Stimulated activated CD4-positive, alpha-beta T cell treated with anti-CD3 and anti-CD28 coated beads, Interleukin-1b, Interleukin-23, amount 100 ng/mL, for 1 hour (primary cell): ENCODE measurements at places on chromosomes 16 and 17.
A peak's percentile ranks its signal among the peaks of the same experiment; 100 is the strongest.

GRCh38 chr16:626787-627453 is 3.9 kb upstream of the WFIKKN1 start:
- no peak for DNase-seq

DNA sequence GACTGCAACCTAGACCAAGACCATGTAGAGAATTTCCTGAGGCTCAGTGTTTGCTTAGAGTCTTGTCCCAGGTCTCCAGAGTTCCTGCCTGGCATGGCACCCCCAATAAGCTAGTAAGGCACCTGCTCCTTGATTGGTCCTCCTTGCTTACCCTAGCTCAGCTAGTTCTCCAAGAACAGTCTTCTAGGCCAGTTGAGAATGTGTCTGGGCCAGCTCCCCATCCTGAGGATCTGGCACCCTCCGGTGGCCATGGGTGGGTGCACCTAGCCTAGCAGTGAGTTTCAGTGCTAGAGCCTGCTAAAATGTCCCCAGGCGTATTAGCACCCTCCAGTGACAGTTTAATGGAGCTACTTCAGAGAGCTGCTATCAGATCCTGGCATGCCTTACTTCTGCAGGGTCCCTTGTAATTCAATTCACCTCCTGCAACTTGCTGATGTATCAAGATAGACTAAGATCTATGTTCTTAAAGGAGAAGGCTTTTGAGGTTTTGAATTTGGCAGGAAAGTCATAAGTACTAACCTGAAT is 44.4 kb upstream of the MED13 start:
- peak; percentile 12 for DNase-seq

DNA sequence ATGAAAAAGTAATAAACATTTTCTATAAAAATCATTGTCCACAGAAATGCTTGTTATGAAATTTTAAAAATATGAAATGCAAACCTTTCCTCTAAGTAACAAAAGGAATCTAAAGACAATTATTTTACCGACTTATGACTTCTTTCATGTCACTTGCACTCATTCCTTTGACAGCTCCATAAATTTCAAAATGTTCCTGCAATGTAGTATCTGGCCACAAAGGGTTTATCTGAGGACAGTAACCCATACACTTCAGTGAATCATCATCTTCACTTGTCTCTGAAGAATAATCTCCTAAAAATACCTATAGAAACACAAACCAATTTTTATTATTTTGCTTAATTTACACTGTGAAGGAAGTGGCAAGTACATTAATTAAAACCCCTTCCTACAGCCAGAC is 25.6 kb upstream of the ABCA10 start:
- DNase-seq: no peak

DNA sequence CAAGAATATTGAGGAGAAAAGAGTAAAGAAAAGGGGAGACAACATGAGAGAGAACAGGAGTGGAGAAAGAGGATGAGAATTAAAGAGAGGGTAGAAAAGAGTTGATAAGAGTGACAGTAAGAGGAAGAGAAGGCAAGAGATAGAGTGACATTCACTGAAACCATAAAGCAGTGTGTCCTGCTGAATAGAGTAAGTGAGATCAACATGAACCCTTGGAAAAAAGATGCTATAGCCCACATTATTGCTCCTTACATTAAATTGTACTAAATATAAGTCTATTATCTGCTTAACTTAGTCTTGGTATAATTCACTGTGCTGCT is 489.5 kb downstream of the SHISA9 start:
- no peak for DNase-seq

DNA sequence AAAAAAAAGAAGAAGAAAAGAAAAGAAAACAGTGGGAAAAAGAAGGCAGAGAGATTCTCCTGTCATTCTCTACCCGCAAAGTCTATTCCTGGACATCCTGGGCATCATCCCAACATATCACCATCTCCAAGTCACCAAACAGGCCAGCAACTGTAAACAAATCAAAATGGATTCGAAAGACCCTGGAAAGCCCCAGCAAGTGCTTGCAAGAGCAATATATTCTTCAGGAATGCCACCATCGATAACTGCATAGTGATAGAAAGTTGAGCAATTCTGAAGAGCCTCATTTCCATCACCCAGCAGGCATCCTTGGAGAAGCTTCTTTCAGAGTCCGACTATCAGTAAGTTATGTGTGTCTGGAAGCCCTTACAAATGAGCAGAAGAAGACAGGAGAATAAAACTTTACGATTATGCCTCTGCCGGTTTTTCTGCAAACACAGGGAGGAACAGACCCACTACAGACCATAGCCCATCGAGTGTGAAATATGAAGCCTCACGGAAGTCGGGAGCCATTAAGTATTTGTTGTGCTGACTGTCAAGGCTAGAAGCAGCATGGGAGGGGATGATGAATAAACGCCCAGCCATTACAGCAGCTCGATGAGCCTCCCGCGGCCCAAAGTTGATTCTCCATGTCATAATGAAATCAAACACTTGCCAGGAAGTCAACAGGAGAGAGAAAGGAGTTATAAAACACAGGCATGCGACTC is 64.5 kb upstream of the SEC14L1 start:
- no peak for DNase-seq

- DNase-seq: no peak
These were observed 21.2 kb downstream of the CARHSP1 start for GRCh38 chr16:8847623-8848022.

DNA sequence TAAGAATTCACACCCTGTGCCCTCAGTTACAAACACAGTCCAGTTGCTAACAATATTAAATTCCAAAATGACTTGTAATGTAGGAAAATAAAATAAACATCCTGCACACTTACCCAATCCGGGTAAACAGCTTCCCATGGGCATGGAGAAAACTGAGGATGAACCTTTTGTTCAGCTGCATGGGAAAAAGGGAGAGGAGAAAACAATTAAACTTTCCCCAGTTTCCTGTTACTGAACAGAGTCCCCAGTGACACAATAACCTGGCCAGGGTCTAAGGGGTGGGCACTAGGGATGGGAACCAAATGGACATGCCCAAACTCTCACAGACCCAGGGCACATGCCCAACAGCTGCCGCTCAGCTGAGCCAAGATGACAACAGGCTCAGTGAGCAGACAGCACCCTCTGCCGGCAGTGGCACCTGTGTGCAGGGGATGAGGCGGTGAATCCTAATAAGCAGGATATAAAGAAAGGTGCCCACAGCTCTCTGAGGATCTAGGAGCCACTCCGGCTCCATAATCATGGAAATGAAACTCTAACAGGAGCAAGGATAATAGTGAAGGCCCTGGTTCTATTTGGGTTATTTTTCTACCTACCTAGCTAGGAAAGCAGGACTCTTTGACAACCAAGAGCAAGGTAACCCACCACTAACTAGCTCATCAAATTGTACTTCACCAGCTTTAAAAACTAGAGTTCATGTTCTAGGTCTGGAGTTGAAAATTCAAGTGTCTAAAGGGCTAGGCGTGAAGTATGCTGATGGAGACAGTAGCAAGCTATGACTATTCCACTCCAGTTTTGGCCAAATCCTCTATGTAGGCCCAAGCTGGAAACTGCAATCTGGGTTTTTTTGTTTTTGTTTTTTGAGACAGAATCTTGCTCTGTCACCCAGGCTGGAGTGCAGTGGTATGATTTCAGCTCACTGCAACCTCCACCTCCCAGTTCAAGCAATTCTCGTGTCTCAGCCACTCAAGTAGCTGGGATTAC is 58.8 kb downstream of the SMG6 start:
- peak; percentile 66 for DNase-seq

GRCh38 chr16:46832757-46833459 is 1.9 kb upstream of the C16orf87 start:
- no peak for DNase-seq

DNA sequence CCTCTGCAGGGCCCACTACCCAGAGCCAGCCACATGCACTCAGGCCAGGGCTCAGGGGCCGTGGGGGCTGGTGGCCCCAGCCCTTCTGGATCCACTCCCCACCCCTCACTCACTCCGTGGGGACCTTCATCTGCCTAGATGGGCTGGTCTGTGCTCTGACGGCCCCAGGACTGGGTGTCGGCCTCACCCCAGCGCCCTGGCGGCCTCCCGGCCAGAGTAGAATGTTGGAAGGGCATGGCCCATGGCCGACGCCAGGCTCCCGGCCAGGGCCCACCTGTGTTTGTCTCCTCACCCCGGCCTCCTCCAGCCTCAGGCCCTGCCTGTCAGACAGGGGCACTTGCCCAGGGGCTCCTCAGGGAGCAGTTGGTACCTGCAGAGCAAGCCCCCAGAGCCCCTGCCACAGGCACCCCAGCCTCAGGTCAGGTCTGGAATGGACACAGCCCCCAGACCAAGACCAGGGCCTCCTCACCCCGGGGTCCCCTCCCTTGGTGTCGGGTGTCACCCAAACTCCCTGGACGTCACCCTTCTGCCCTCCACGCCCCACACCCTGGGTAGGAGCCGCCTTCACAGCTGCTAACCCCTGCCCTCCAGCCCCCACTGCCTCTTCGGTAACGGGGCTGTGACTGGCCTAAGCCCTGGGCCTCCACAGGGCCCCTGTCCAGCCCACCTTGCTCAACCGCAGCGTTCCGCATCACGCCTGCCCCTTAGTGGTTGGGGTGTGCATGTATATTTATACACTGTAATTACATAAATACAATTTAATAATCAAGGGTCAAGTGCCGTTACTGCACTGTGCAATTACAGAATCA is 3.0 kb upstream of the CDH15 start:
- no peak for DNase-seq

DNA sequence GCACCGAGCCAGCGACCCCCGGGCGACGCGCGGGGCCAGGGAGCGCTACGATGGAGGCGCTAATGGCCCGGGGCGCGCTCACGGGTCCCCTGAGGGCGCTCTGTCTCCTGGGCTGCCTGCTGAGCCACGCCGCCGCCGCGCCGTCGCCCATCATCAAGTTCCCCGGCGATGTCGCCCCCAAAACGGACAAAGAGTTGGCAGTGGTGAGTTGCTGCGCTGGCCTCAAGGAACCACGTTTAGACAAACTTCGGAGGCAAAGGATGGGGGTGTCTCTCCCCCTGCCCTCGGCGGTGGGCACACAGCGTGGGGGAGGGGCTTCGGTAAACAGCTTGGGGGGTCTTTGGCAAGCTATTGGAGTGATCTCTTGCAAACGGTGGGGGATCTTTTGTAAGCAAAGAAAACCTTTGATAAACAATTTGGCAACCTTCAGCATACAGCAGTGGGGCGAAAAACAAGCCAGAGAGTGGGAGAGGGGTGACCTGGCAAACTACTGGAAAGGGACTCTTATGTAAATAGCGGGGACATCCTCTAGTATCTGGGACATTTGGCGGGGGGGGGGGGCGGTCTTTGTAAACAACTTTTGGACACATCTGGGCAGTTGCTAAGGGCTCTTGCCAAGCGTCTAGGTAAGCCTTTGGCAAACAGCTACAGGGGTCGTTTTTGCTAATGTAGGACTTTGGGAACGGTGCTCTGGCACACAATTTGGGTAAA is 587 bp downstream of the MMP2 start:
- DNase-seq: no peak

DNA sequence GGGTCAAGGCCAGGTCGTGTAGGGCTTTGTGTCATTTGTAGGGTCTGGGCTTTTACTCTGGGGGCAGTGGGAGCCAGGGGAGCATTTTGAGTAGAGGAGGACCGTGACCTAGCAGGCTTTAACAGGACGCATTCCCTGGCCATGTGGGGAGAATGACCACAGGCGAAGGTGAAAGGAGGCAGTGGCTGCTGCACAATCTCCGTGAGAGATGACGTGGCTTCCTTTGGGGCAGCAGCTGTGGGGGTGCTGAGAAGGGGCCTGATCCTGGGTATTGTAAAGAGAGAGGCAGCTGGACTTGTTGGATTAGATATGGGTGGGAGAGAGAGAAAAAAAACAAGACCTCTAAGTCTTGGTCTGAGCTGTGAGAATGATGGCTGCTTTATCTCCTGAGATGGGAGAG is 46.0 kb downstream of the KATNIP start:
- no peak for DNase-seq

DNA sequence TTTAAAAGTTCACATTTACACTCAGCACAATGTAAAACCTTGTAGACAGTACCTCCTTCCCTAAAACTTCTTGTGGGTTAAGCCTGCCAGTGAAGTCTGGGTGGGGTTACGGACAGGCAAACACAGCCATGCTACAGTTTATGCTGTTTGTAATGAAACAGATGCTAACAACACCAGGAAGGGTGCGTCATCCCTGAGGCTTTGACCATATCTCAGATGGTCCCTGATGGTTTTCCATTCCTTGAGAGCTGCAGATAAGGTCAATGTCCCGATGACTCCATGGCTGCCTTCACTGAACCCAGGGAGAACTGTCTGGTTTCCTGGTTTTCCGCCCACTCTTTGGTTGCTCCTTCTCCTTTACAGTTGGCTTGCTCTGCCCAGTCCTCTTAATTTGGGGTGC is 29.1 kb downstream of the GAS7 start:
- no peak for DNase-seq

GRCh38 chr17:63785556-63785955 is 11.6 kb downstream of the DDX42 start:
- no peak for DNase-seq

DNA sequence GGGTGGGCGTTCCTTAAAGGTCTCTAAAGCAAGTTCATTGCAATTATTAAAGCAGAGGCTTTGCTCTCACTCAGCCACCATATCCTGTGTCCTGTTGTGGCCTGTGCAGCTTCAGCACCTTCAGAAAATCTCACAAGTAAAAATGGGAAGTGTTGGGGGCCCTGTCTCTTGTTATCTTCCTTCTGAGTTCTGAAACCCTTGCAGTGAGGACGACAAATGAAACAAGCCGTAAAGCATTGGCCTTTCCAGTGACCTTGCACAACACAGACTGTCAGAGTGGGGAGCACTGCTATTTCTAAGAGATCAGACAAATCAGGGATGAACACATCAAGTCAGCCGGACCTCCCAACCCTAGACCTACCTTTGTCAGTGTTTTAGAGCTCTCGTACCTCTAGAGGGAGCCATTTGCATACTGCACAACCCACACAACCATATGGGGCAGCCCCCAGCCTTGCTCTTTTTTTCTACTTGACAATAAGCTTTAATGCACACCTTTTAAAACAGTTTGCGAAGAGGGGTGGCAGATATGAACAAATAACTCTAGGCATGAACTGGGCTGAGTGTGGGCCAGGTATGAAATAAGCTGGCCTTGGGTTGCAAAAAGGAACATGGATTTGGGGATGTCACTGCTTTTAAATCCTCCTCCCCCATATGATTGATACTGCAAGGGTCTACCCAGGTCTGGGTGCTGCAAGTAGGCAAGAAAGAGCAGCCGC is 89.8 kb downstream of the KATNIP start:
- no peak for DNase-seq
